Fibroblast of skin of abdomen (primary cell): ENCODE measurements at places on chromosomes 12 and 14.

GRCh38 chr12:64937452-64937851 is 113.0 kb downstream of the TBC1D30 start:
- no peak for DNase-seq

GRCh38 chr12:57899010-57899662 is 42.2 kb upstream of the ATP23 start:
- DNase-seq: peak; percentile 65

DNA sequence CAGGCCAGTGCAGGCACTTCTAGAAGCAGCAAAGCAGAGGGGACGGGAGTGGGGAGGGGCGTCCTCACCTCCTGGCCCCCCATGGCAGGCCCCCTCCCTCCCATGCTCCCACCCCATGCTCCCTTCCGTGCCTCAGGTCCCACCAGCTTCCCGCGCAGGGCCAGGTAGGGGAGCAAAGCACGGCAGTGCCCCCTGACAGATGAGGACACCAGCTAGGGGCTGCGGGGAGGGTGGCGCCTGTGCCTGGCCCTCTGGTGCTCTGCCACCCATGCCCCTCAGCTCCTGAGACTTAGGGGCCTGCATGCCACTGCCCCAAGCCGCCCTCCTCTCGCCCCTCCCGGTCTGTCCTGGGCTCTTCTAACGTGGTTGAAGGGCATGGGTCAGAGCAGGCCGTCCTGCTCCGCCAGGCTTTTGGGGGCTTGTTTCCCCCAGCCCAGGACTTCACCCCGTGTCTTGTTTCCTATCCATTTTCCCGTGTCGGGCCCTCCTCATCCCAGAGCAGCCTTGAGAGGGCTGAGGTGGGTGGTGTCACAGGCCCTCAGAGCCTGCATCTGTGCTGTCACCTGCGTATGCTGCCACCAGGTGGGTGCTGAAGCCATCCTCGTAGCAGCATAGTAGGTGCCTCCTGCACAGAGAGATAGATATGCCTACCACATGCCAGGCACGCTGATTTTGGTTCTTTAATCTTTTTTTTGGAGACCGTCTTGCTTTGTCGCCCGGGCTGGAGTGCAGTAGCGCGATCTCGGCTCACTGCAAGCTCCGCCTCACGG is 10.2 kb downstream of the TRMT61A start:
- no peak for DNase-seq

- DNase-seq: no peak
Measured at GRCh38 chr12:114884575-114884974, 200.6 kb upstream of the TBX3 start.

DNA sequence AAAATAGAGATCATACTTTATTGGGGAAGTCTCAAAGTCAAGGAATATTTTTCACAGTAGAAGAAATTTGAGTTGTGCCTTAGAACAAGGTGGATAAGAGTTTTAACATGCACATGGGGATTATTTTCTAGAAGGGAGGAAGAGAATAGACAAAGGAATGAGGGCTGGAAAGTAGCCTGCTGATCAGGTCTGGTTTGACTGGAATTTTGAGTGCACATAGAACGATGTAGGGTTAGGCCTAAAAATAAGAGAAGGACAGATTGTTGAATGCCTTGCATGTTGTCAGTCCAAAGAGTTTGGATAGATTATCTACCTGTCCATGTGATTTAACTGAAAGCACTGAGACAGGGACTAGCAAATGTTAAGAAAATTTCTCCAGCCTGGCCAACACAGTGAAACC is 87.2 kb downstream of the SRGAP1 start:
- no peak for DNase-seq

DNA sequence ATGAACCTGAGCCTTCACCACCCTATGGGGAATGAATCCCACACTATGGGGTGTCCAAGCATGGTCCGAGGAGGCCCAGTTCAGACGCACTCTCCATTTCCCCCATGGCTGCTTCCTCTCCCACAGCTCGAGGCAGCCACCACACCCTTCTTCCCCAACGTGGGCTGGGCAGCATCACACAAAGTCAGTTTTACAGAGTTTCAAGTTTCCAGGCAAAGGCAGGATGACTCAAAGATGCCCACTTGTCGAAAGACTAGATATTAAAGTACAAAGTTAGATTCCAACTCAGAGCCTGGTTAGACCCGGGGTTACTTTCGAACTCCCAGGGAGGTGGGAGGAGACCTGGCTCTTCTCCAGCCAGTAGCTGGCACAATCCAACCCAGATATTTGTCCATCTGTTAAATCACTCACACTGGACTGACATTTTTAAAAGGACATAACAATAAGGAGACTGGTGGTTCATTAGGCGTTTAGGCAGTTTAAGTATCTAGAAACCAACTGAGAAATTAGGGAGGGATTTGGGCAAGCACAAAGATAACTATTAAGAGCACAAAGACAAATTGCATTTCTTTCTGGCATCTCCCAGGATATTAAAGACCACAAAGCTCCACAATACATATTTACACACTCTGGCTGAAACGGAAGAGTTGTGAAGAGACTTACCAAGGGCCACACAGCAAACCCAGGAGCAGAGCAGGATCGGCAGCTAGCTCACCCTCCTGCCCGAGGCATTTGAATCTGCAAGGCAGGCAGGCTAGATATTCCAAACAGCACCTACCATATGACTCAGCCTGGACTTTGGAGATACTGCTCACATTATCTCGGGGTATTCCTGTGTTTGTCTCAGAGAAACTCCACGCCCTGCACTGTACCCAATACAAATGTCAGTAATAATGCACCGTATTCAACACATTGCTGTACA is 34.8 kb downstream of the TMCC3 start:
- no peak for DNase-seq

DNA sequence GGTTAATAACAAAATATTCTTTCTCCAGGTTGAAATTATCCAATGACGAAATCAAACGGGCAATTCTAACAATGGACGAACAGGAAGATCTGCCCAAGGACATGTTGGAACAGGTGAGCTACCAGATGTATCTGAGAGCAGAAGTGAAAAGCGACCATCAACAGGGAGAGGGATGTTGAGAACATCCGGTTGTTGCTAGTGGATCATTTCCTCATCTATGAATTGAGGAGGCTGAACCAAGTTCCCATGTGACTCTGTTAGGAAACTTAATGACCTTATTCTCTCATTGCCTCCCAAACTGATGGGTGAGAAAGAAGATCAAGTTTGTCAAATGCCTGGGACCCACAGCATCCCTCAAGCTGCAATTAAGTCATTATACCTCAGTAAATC is 117.7 kb downstream of the GPR135 start:
- DNase-seq: no peak

- peak; percentile 30 for DNase-seq
Measured at GRCh38 chr14:61296719-61297502, 15.8 kb upstream of the TMEM30B start.

- no peak for DNase-seq
Measured at GRCh38 chr14:102866982-102867761, 55.3 kb upstream of the AMN start.

- peak; percentile 90 for DNase-seq
Measured at GRCh38 chr12:5456906-5457305, 25.0 kb downstream of the NTF3 start.

- DNase-seq: no peak
Measured at GRCh38 chr14:68514608-68515194, 278.2 kb downstream of the ZFP36L1 start.

GRCh38 chr14:104169005-104169698 is 30.8 kb downstream of the KIF26A start:
- no peak for DNase-seq

DNA sequence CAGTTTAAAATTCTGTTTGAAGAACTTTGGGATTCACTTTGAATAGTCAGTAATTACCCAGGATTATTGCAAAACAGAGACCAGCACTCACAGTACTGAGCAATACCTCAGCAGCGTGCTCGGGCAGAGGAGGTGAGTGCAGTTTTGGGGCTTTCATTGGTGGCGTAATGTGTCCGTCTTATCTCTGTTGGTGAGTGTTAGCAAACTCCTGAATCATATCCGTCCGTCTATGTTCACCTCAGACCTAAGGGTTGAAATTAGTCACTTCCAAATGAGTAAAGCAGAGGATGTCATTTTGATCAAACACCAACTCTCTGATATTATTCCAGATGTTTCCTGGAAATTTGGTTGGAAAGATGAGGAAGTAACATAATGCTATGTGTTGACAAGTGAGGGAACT is 82.8 kb downstream of the BORCS5 start:
- no peak for DNase-seq

DNA sequence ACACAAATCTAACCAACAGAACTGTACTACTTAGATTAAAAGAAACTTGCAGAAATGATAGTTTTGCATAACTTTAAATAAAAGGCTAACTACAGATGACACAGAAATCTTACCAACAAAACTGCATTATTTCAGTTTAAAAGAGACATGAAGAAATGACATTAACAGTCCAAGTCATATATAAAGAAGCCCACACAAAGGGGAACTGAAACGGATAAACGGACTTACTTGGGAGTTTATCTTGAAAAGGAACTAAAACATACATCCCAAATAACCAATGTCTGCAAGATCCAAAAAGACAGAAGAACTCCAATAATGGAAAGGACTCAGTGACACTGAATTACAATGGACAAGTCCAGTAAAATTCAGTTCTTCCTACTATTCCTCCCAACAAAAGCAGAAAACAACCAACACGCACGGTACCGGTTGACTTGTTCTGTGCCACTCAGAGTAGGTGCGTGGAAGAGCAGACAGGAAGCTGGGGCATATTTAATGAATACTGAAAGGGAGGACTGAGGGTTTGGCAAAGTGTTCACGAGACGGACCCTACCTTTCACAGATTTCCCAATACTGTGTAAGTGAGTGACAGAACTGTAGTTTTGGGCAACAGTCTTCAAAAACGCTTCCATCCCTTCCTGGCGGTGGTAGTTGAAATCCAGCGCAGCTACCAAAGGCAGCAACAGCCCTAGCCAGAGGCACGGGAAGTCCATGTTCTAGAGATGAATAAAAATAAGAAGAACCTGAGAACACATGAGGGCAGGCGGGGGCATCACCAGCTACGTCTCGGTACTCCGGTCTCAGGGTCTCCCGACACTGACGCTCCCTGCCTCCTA is 627 bp downstream of the CPM start:
- peak; percentile 4 for DNase-seq

GRCh38 chr14:71384007-71384845 is 477.0 kb downstream of the PCNX1 start:
- peak; percentile 65 for DNase-seq

DNA sequence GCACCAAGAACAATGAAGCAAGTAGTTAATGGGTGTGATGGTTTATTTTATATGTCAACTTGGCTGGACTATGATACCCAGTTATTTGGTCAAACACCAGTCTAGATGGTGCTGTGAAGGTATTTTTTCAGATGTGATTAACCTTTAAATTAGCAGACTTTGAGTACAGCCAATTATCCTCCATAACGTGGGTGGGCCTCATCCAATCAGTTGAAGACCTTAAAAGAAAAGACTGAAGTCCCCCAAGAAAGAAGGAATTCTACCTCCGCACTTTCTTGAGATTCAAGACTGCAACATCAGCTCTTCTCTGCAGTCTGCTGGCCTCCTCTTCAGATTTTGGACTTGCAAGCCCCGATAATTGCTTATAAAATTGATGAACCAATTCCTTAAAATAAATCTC is 47.5 kb downstream of the CD163L1 start:
- no peak for DNase-seq

GRCh38 chr12:103524238-103524875 is 28.6 kb upstream of the C12orf42 start:
- DNase-seq: no peak

DNA sequence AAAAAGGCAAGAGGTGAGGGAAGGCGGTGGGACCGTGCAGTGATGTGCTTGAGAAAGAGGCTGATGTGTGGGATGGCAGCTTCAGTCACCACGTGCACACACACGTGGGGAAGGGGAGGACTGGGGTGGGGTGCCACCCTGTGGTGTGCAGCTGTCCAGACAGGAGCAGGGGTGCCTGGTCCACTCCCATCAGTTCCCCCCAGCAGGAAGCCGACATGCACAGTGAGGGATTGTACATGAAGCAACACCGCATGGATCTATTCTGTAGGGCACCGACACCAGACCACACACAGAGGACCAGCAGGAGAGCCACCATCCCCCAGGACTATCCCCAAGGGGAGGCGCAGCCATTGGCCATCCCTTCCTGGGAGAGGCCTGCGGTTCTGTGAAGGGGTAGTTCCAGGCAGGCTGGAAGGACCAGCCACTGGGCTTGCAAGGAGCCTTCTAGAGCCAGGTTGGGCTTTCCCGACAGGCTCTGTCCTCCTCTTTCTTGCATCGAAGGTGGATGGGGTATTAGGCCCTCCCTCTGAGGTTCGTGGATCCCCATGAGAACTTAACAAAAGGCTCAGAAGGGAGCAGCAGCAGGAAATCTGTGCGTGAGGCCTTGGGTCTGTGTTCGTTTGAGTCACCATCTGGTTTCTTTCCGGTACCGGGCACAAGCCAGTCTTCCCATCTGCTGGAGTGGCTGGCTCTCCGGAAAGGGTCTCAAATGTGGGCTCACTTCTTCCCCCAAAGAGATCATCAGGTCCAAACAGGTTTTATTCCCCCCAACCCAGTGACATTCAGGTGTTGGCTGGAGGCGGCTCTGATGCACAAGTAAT is 59.8 kb downstream of the PLEKHG3 start:
- DNase-seq: peak; percentile 54

DNA sequence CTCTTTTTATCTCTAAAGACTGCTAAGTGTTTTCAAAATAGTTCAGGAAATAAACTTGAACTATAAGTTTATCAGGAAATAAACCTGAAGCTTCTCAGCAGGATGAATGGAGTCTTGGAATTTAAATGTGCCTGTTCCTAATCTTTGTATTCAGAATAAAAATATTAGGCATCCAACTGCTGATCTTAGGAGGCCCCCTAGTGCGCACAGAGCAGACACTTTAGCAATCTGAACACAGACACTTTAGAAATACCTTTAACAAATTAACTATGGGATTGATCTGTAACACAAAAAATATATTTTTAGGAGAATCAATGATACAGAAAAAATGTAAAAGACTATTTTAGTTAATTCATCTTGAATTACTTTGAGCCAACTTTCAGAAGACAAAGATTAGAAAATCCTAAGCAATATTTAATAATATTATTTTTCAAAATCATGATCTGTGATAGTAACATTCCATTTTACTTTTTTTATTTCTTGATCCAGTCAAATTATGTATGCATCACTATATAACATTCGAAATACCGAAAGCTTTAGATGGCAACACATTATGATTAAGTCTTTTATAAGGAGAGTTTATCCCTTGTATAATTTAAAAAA is 80.9 kb downstream of the SLC41A2 start:
- DNase-seq: peak; percentile 55

- no peak for DNase-seq
Measured at GRCh38 chr12:12812174-12812573, 972 bp upstream of the DDX47 start.
